Right forelimb (tissue), 1 donor: ENCODE measurements at places on chromosomes 2 and 18.

DNA sequence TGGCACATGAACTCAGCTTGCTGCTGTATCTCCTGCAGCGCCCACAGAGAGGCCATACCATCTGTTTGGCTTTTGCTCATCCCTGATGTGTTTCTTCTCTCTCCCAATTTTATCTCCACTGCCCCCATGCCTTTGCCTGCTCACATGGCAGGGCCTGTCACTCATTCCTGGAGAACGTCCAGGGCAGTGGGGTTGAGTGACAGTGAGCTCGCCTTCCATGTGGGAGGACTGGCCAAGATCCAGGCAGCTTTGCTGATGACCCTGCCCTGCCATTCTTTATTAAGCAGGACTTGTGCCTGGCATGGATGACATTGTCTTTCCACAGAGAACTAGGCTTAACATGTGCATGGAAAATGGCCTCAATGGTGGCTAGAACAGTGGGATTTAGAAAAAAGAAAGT is 230.5 kb upstream of the THSD7B start:
- no peak for DNase-seq

GRCh38 chr2:183259921-183260320 is 135.7 kb downstream of the NUP35 start:
- DNase-seq: no peak

DNA sequence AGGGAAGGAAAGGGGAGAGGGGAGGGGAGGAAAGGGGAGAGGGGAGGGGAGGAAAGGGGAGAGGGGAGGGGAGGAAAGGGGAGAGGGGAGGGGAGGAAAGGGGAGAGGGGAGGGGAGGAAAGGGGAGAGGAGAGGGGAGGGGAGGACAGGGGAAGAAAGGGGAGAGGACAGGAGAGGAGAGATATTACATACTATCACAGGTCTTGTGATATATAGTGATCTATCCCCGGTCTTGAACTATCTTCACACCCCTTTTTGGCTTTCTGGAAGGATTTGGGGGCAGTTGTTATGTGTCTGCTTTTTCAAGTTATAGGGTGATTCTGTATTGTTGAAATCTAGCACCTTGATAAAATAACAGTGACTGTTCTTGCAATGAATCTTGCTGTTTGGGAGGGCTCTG is 92.1 kb upstream of the ID2 start:
- DNase-seq: no peak

- DNase-seq: no peak
Measured at GRCh38 chr2:197311421-197312033, 947 bp upstream of the ANKRD44 start.

GRCh38 chr2:10163498-10164486 is 41.3 kb downstream of the RRM2 start:
- peak; percentile 27 for DNase-seq
